Activated CD4-positive, alpha-beta T cell treated with anti-CD3 and anti-CD28 coated beads for 24 hours (primary cell): ENCODE measurements at places on chromosomes 16 and 17.

DNA sequence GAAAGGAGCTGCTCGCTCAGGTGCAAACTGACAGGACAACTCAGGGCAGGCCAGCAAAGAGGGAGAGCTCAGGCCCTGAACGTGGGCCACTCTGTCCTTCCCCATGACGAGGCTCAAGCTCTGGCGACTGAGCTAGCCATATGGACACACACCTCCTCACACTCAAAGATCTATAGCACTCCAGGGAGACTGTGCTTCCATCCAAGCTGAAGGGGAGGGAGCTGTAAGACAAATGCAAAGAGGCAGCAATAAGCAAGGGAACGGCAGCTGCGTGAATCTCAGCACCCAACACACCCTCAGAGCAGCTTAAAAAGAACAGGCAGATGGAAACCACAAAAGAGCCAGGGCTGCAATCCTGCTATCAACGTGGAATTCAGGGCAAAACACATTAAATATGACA, 13.5 kb downstream of the NUDT16L1 start:
- DNase-seq: no peak

DNA sequence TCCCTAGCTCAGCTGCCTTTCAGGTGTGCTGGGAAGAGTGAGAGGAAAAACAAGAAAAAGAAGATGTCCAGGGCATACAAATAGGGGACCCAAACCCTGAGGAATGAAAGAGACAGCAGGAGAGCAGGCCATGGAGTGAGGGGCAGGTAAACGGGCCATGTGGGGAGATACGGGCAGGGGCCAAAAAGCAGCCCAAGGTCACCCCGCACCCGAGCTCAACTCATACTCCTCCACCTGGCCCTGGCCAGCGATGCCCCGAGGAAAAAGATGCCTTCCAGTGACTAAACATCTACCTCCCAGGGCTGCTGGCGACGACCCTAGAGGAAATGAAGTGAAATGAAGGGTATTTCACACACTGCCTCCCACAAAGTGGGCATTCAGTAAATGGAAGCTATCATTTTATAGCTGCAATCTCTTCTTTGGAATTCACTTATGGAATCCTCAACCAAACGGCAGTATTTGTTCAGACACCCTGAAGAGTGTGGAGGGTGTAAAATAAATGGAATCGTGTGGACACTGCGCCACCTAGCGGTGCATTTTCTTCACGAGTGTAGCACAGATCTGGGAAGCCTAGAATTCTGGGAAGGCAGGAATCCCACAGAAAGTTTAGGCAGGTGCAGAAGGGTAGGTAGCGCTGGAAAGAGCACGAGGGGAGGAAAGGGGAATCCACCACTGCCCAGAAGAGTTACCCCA, 14.9 kb downstream of the ELAC2 start:
- DNase-seq: peak; percentile 31

DNA sequence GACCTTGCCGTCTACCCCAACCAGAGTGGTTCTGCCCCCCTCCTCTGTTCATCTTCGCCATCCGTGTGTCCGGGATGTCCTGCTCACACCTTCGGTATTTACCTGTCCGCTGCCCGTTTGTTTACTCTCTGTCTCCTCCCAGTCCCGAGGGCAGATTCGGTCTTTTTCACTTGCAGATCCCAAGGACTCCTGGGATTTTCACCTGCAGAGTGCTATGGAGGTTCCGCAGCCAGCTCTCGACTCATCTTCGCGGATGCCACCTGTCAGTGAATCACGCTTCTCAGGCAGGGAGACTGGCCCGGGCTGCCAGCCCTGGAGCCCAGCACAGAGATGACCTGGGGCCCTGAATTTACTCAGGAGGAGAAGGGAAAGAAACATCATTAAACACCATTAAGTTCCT, 8.1 kb downstream of the CRISPLD2 start:
- no peak for DNase-seq

DNA sequence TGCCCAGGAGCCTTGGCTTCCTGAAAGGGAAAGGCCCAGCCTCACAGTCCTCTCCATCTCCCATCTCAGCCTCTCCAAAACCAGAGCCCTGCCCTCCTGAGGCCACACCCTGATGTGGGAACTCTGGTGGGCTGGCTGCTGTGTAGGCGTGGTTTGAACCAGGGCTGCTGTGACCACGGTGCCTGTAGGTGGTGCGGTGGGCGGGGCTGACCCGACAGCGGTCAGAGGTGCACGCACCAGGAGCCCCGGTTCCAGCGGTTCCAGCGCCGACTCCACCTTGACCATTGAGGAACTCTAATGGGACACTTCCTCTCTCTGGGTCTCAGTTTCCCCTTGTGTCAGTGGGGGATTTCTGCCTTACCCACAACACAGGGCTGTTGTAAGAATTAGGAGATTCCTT, 2.4 kb downstream of the RAP1GAP2 start:
- DNase-seq: no peak

DNA sequence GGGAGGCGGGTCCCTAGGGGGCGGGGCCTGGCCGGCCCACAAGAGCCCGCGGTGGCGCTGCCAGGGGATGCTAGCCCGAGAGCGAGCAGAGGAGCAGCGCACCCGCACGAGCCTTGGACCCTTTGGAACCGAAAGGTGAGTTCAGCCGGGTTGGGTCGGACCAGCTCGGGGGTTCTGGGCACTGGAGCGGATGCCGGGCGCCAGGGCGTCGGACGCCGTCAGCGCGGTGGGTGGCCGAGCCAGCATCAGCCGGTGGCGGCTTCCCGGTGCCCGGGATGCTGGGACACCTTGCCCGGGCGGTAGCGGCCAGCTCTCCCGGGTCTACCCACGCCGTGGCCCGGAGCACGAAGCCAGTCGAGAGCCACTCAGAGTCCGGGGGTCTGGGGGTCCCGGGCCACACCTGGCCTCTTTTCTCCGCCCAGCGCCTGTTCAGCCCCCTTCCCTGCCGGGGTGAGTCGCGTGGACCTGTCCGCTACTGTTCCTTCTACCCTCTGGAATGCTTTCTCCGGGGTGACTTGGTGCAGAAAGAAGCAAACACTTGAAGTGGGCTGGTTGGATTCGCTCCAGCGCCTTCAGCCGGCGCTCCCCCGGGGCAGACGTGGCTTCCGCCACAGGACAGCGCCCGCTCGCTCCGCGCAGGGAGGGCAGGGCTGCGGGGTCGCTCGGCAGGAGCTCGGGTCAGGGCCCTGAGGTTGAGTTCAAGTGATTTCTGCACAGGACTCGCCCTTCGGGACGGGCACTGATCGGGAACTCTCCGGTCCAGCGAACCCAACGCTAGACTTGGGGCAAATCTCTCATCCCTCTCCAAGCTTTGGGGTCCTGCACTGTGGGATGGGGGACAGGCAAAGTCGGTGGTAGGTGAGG, at the start of gene SCNN1G:
Gene SCNN1G (plus strand): TSS at position 67 of the 864 bp plus-strand sequence. CDS start 3,527 bp downstream, outside the sequence.
- no peak for DNase-seq

DNA sequence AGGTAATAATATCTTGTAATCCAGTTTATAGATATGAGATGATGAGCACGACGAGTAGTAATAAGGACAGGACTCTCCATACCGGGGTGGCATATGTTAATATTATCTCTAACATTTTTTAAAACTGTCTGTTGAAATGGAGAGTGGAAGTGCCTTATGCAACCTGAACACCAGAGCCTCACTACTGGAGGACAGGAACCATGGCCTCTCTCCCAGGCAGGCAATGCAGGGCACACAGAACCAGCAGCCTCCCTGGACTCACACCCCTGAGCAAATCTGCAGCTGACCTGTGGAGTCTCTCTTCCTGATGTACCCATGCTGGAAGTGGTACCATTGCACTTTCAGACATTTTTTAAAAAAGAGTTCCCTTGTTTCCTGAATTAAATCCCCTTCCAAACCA, 55.2 kb upstream of the ERN1 start:
- no peak for DNase-seq

DNA sequence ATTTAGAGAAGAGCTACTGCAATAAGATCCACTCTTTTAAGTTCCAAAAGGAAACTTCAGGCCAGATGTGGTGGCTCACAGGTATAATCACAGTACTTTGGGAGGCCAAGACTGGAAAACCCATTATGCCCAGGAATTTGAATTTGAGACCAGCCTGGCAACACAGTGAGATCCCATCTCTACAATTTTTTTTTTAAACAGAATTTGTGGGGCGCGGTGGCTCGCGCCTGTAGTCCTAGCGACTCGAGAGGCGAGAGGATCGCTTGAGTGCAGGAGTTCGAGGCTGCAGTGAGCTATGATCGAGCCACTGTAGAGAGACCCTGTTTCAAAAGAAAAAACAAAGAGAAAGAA, 793 bp downstream of the COG7 start:
- no peak for DNase-seq

DNA sequence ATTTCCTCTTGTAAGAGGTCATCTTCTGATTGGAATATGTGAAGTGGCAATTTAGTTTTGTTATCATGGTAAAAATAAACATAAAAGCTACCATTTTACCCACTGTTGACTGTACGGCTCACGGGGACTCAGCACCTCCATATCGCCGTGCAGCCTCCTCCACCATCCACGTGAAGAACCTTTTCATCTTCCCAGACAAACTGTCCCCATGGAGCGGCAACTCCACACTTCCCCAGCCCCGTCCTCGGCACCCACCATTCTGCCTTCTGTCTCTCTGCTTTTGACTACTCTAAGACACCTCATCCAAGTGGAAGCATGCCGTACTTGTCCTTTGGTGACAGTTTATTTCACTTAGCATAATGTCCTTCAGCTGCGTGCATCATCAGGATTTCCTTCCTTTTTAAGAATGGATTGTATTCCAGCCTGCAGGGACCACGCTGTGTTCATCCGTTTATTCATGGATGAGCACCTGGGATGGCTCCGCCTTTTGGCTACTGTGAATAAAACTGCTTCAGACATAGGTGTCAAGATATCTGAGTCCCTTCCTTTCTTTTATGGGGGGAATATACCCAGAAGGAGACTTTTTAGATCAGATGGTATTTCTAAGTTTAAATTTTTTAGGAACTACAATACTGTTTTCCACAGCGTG, 14.3 kb downstream of the FBXO31 start:
- DNase-seq: no peak

DNA sequence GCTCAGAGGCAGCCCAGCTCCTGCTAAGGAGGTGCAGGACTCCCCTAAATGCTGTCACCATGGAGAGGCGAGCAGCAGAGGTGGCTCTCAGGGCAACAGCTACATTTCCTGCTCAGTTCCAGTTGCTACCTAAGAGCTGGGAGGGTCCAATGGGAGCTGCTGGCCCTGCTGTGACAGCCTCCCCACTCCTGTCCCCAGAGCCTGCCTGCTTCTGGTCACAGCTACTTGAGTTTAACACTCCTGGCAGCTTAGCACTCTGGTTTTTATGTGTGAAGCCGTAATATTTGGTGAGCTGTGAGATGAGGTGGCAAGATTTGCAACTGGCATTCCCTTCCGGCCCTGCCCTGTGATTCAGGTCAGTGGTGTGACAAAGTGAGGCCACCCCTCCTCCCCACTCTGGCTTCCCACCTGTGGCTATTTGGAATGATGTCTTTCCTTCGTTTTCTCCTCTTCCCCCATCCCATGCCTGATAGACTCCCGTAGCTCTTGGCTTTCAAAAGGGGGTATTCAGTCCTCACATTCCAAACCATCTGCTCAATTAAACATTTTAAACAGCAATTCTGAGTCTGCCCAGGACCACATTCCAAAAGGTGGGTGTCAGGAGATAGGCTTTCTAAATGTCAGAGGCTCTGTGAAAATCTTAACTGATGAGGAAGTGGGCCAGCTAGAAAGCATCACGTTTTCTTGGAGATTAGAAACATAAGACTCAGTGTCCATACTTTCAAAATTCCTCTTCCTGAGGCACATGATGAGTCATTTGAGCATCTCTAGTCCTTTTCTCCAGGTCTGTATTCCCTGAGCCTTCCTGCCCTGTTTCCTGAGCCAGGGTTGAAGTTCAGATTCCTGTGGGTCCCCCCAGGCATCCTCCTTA, 42.6 kb upstream of the SKAP1 start:
- no peak for DNase-seq

DNA sequence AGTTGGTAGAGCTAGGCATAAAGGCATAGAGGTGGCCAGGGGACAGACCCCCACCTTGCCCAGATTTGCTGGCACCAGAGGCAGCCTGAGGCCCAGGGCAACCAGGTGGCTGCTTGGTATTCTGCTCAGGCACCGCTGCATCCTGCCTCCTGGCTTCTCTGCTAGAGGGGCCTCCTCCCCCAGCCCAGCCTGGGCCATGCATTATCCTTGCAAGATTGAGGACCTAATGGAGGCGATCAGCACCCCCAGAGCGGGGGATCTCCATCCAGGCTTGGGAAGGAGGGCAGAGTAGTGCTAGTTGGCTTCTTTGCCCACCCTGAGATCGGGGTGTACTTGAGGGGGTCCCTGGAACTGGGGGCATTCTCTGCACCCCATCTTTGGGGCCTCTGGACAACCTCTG, 23.8 kb downstream of the CDK5RAP3 start:
- no peak for DNase-seq

- peak; percentile 12 for DNase-seq
Observed at GRCh38 chr16:56262148-56262547, 70.9 kb downstream of the GNAO1 start.

GRCh38 chr16:73071131-73071940, 23.4 kb upstream of the ZFHX3 start:
- no peak for DNase-seq

GRCh38 chr17:2963332-2964027, 99.9 kb downstream of the OR1D5 start:
- DNase-seq: no peak

- no peak for DNase-seq
Observed at GRCh38 chr16:4487955-4488498, 11.8 kb downstream of the HMOX2 start.

DNA sequence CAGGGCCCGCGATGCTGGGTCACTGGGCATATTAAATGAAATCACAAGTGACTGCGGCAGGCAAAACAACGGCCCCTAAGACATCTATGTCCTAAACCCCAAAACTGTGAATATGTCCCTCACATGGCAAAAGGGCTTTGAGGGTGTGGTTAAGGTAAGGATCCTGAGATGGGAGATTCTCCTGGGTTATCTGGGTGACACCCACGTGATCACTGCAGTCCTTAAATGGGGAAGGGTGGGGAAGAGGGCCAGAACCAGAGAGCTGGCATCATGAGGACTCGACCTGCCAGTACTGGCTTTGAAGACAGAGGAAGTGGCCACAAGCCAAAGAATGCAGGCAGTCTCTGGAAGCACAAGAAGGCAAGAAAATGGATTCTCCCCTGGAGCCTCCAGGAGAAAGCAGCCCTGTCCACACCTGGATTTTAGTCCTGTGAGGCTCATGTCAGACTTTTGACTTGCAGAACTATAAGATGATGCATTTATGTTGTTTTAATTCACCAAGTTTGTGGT, 12.5 kb downstream of the COTL1 start:
- no peak for DNase-seq

GRCh38 chr16:27315333-27316037, 1.7 kb downstream of the IL4R start:
- DNase-seq: no peak
